ENCODE measurements at places on chromosomes 3 and 15.

- no peak for DNase-seq
Measured at GRCh38 chr15:59174151-59174834, 32.4 kb upstream of the LDHAL6B start.

- no peak for DNase-seq
Measured at GRCh38 chr3:10941972-10942371, 50.6 kb upstream of the SLC6A1 start.

GRCh38 chr3:14791343-14791945 is 27.3 kb upstream of the FGD5 start:
- DNase-seq = peak; percentile 67

DNA sequence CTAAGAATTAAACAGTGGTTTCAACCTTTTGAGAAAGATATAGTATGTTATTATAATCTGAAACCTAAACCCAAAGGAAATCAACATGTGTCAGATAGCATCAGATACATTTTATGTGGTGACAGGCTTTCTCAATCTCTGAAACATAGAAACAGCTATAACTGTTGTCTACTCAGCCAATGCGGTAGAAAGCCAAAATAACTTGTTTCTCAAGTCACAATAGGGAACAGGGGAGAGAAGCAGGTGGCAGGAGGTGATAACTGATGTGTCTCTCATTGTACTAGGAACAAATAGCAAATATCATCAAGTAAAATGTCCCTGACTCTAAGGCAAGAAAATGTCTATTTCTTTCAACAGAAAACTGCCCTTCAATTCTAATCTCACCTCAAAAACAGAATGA is 38.6 kb downstream of the DENND6A start:
- DNase-seq = no peak

- no peak for DNase-seq
Measured at GRCh38 chr15:64925335-64926330, 13.9 kb downstream of the ANKDD1A start.

- DNase-seq = no peak
Measured at GRCh38 chr15:38231436-38231835, 21.2 kb upstream of the SPRED1 start.

GRCh38 chr15:61243983-61244593 is 15.0 kb upstream of the RORA start:
- peak; percentile 22 for DNase-seq

DNA sequence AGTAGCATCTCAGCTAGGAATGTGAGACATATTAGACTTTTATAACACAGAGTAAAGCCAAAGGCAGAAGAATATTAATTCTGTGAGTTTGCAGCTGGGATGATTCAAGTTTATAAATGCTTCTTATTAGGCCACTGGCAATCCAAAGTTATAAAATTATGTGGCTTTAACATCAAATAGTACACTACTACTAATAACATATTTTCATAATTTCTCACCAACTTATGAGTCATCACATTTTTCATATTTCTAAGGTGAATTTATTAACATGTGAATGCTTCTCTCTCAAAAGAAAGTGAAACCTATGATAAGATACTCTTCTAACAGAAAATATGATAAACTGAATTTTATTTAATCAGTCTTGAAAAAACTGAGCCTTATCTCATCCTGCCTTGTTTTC is 1348.2 kb upstream of the ALCAM start:
- no peak for DNase-seq

Data from Daoy (cell line).